ENCODE measurements at places on chromosomes 7 and 10.
A peak's percentile ranks its signal among the peaks of the same experiment; 100 is the strongest.

DNA sequence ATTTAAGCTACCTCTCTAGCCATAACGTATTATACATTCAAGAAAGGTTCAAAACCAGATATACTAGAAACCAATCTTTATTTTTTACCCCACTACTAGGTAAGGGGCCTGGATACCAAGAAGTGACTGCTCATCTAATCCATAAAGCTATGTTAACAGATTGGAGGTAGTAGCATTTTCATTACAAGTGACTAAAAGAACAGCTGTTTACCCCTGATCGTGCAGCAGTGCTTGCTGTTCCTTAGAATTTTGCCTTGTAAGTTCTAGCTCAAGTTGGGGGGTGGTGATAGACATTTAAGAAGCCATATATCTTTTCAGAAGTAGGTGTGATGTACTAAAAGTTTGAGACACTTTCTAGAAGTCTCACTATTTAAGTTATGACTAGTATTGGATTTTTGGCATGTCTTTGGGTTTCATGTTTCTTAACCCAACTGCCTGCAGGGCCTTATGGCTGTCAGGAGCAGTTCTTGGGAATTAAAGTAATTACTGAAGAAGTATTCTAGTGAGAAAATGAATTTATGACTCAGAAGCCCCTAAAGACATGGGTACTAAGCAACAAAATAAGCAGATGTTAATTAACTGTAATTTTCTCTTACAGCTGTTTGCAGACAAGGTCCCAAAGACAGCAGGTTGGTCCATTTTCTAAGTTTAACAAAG lies 2.3 kb downstream of the PPIA start:
- DNase-seq = no peak

- DNase-seq = no peak
Measured at GRCh38 chr7:20441991-20442441, 111.3 kb downstream of the ITGB8 start.

DNA sequence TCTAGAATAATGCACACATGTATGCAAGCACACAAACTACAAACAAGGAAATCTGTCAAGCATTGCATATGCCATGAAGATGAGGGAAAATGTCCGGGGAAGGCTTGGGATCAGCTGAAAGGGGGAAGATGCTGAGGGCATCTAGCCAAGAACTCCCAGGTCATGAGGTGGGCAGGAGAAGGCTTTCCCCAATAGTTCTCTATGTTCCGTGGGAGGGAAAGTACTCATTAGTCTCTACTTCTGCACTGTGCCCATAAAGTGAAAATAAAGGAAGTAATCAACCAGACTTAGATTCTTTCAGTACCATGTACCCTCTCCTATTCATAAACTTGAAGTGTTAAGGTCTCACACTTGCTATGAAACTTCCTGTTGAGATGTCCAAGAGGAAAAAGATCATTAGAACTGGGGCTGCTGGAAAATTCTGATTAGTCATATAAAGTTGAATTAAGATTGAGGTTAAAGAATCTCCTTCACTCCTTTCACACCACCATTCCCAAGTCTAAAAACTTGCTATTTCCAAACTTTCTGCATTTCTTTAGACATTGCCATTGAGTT lies 17.1 kb upstream of the LIPF start:
- DNase-seq = no peak

GRCh38 chr7:76424413-76425111 lies at the start of gene ZP3:
ZP3 (plus strand) TSS chr7:76424950; CDS start chr7:76424965, 15 bp downstream.
- DNase-seq = no peak

DNA sequence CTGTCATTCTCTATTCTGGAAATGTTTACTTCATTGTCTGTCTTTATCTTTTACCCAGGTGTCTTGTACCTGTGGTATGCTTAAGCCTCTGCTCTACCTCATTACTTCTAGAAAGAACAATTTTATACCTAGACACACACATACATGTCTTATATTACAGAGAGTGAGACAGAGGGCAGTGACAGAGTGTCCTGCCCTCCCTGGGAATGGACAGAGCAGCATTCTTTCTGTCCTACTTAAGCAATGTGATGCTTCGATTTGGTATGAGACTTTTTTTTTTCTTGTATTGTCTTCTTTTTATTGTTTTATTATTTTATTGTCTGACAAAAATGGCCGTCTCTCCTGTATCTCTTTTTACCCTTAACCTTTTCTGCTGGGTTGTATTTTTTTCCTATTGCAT lies 286.1 kb downstream of the EXOC4 start:
- DNase-seq = no peak

DNA sequence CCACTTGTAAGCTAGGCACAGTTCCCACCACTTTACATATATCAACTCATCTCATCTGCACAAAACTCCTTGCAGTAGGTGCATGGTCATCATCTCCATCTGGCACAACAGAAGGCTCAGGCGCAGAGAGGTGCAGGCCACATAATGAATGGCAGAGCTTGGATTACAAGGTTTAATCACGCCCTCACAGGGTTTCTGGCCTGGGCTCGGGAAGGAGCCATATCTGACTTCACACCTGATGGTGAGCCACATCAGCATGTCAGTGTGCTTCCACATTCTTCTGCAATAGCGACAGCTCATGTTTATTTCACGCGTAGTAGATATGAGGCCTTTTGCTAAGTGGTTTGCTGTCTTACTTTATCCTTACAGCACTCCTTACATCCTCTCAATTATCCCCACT lies 650.2 kb downstream of the INHBA start:
- no peak for DNase-seq

DNA sequence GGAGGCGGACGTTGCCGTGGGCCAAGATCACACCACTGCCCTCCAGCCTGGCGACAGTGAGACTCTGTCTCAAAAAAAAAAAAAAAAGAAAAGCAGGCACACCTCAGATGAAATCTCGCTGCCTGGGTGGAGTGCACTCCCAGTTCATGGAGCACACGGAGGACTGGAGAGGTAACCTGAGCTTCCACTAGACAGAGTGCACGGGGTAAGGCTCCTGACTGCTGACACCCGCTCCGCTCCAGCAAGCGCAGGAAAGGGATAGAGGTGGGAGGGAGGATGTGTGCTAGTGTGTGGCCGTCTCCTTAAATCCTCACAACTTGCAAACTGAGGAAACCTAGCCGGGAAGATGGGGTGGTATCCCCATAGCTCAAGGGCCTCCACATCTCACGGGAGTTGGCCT lies 50.8 kb downstream of the FAM53B start:
- DNase-seq = no peak

DNA sequence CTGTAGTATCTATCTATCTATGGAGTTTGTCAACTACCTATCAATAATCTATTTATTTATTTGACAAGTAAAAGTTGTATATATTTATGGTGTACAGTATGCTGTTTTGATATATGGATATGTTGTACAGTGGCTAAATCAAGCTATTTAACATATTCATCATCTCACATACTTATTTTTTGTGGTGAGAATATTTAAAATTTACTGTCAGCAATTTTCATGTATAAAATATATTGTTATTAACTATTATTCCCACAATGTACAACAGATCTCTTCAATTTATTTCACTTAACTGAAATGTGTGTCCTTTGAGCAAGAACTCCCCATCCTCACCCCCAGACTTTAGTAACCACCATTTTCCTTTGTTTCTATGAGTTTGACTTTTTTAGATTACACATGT lies 14.5 kb downstream of the AGR3 start:
- no peak for DNase-seq

GRCh38 chr7:86942081-86942480 lies 117.4 kb downstream of the ELAPOR2 start:
- no peak for DNase-seq

- no peak for DNase-seq
Measured at GRCh38 chr7:44889086-44889781, 3.9 kb upstream of the PURB start.

GRCh38 chr10:72460284-72460876 lies 105.7 kb upstream of the DNAJB12 start:
- DNase-seq = no peak

DNA sequence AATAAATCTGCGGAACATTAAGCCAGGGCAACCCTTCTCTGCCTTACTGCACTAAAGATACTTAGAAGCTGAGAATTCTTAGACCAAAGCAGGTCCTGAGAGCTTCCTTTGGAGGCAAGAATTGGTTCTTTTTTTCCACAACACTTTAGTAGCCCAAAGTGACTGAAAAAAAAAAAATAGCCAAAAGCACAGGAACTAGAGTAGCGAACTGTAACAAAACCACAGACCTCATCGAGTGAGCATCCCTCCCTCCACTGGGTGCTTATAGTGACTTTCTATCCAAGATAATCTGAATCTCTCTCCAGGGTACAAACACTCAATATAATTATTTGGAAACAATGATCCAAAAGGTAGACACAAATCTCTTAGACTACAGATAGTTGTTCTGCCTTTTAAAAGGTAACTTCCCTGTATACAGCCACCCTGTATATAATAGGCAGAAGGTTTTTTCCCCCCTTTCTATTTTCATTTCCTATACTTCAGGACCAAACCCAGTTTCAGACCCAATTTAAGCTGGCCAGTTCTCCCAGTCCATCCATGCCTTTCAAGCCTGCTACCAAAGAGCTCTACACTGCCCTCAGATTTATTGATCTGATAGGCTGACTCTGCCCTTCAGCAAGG lies 31.6 kb upstream of the KCNIP2 start:
- no peak for DNase-seq

GRCh38 chr7:32479574-32480200 lies 10.5 kb downstream of the LSM5 start:
- peak; percentile 38 for DNase-seq

DNA sequence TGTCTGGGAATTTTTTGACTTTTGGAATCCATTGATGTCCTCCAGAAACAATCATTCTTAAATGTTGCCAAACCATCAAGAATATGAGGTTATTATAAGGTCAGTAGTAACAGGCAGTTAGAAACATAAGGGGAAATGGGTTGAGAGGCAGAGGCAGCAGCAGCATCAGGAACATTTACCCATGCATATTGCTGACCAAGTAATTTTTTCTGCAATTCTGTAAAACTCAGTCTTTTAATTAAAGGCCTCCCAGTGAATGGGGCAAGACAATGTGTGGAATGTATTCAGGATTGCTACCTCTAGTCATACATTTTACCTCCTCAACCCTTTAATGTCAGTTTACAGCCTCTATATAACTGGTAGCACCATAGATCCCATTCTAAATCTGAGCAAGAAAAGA lies 66.5 kb upstream of the SKAP2 start:
- DNase-seq = no peak

DNA sequence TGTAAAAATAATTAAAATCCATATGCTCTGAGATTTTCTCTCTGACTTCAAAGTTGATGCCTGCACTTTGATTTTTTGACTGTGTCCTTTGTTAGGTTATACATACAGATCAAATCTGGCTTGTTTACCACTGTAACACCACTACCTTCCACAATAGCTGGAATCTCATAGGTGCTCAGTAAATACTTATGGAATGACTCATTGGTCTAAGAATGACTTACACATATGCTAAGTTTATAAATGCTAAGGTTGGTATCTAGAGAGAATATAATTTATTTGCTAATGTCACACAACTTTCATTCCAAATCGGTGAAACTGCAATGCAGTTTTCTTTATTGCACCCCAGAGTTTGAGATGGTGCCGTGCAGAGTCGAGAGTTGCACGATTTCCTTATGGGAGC lies 578.5 kb downstream of the SH2D4B start:
- no peak for DNase-seq

DNA sequence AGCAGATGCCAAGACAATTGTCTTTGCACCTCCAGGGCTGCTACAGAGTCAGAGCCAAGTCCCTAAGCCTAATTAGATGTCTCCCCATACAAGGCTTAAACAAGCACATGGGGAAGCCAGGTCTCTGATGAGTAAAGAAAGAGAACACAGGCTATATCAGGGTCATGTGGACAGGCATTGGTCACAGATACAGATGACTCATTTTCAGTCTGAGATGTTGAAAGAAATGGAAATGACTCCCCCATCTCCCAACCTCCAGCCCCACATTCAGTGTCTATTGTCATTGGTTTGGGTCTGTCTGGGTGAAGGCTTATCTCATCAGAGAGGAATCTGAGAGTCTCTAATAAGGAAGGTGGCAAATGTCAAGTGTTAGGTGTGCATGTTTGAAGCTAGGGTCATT lies 290.1 kb upstream of the KIAA1217 start:
- no peak for DNase-seq

- DNase-seq = no peak
Measured at GRCh38 chr10:10722422-10722821, 295.2 kb upstream of the CELF2 start.

DNA sequence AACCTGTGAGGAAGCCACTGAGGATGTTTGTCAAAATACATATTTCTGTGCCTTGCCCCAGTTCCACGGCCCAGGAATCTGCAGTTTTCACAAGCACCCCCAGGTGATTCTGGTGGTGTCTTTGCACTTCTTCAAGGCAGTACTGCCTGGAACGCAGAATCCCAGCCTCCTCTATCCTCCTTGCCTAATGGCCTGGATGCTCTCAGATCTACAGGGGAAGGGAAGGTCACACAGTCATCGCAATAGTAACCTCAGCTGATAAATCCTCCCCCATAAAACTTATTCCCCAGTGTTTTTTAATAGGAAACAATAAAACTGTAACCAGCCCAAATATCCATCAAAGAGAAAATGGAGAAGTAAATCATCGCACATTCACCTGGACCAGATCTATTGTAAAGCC lies 78.3 kb downstream of the EGFR start:
- DNase-seq = no peak

DNA sequence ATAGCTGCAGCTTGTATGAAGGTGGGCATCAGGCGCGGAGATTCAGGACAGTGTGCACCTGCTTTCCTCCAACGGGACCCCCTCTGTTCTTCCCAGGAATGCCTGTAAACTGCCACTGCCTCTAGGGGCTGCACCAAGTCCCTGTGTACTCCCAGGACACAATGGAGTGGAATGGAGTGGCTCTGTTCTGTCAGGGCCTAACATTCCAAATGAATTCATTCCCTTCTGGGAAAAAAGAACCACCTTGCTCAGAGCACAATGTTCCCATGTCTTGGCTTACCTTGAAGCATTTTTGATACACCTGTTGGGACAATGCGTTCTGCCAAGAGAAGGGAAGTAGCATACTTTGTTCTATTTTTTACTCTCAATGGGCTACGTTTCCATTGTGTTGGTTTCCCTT lies 339.4 kb downstream of the FRMD4A start:
- DNase-seq = peak; percentile 82

- no peak for DNase-seq
Measured at GRCh38 chr7:5172196-5172775, 17.7 kb upstream of the WIPI2 start.

DNA sequence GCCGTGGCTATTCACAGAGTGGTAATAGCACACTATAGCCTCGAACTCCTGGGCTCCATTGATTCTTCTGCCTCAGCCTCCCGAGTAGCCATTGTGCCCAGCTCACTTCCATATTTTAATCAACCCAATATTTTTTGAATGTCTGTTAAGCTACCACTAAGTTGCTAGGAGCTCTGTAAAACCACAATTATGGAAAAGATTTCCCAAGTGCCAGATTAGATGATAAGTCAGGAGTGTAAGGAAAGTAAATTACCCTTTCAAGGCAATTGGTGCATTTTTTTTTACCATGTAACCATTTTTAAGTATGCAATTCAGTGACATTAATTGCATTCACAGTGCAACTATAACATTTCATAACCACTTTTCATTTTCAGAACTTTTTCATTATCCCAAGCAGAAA lies 87.5 kb upstream of the GATAD1 start:
- DNase-seq = no peak

DNA sequence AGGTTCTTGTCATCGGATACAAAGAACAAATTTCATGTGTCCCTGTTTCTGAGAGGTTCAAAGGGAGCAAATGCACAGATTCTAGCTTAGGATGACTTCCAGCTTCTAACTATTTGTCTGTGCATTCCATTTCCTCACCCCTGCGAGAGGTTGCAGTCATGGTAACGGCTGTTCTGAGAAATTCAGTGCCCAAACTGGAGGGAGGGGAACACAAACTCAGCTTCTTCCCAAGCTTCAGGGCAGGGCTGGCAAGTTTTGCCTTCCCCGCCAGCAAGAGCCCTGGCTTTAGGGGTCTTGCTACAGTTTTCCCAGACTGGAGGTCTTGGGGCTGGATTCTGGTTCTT lies 11.1 kb downstream of the FAS start:
- no peak for DNase-seq
